Activated T-cell treated with anti-CD3 and anti-CD28 coated beads for 48 hours (primary cell): ENCODE measurements at places on chromosomes 6 and 20.

DNA sequence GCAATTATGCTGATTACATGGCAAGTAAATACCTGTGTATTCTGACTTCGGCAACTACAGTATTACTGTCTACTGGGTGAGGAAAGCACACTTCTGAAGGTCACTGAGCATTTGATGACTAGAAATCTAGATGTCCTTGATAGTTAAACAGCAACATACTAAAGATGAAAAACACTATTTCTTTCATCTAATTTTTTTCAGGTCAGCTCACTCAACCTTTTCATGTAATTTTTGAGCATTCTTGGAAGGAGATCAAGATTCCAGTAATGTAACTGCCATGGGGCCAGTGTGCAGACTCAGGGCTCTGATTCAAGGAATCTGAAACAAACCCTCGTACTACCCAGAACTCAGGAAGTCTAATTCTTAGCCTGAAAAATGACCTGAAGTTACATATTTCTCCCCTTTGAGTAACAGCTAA is 222.6 kb upstream of the TAB2 start:
- no peak for DNase-seq

DNA sequence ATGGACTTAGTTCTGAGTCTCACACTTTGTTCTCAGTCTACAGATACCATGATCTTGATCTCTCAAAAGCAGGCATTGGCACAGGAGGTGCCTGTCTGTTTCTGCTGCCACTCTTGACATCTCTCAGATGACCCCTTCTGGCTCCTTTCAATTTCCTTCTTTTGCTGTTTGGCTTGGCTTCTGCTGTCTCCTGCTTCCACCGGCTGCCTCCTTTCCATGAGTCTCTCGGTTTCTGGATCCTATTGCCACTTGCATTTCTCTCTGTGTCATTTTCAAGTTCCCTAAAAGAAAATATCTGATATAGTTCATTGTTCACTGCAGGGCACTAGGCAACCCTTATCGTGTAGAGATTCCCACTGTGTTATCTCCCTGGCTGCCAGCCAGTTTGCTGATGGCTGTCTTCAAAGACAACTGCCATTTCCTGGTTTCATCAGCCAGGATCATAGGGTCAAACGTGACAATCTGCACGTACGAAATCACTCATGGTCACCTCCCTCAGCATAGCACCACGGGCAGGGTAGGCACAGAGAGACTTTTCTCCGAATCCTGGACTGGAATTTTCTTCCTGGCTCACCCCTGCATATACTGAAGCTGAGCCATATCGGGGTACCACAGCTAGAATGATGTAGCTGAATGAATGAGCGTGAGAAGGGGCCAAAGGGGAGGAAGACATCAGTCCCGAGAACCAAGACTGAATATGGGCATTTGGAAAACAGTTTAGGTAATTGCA is 144.6 kb upstream of the TMEM170B start:
- no peak for DNase-seq

DNA sequence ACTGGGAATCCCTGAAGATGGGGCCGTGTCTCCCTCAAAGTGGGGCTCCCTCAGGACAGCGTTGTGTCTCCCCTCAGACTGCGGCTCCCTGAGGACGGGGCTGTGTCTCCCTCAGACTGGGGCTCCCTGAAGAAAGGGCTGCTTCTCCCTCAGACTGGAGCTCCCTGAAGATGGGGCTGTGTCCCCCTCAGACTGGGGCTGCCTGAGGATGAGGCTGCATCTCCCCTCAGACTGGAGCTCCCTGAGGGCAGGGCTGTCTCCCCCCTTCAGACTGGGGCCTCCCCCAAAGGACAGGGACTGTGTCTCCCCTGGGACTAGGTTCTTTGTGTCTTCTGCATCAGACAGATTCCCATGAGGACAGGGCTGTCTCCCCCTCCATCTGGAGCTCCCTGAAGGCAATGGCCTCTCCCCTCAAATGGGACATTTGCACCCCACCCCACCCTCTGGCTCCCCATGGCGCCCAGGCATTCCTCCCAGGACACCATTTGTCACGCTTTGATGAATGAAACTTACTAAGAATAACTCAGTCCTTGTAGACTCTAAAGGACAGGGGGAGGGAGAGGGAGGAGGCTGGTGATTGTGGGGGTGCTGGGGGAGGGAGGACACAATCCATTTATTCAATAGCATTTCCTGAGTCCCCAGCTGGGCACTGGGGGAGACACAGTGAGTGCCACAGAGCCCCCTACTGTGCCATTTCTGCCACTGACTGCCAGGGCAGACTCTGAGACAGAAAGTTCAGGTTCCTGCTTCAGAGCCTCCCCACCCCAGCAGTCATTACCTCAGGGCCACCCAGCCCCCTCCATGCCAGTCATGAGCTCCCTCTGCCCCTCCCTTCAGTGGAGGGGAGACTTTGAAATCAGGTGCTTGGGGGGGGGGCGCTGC is 122.4 kb downstream of the MRPL14 start:
- no peak for DNase-seq

GRCh38 chr20:43987018-43987417 is 72.4 kb downstream of the TOX2 start:
- DNase-seq: no peak

GRCh38 chr6:34181908-34182307 is 36.0 kb upstream of the GRM4 start:
- no peak for DNase-seq

DNA sequence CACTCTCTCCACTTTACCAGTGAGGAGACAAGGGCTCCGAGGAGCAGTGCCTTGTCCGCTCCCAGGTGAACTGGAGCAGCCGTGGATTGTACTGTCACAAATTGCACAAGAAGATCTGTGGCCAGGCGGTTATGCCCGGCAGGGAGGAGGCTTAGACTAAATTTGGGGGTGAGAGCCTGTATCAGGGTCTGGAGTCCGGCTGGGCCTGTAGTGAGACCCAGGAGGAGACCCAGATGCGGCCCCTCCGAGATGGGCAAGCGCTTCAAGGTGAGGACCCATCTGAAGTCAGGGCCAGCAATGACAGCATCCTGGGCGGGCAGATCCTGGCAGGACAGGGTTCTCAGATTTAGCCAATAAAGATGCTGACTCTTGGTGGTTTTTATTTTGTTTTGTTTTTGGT is 27.6 kb downstream of the BANF2 start:
- no peak for DNase-seq

DNA sequence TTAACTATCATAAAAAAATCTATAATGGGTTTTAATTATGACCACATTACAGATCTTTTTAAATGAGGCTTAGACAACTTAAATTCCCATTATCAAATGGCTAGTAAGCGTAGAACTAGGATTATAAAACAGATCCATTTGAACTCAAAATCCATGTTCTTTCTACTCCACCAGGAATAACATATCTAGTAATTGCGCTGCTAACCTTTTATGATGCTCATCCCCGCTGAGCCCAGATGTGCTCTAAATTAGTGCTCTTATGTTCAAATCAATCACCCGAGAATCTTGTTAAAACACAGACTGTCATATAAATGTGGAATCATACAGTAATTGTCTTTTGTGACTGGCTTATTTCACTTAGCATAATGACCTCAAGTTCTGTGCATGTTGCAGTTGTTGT is 903.1 kb downstream of the PHF3 start:
- no peak for DNase-seq

DNA sequence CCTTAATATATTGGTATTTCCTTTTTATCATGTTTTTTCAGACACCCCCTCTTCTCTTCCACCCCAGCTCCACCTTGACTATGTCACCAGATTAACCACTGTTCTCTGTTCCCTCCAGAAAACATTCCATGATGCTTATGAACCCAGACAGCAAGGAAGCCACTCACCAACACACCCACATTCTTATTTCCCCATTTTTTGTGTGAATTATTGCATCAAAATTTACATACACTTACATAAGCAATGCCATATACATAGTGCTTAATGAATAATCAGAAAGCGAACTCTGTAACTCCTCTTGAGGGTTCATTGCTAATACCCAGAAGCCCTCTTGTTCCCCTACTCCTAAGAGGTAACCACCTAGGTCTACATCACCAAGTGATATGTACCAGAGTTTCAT is 182.3 kb upstream of the CDYL start:
- DNase-seq: no peak

DNA sequence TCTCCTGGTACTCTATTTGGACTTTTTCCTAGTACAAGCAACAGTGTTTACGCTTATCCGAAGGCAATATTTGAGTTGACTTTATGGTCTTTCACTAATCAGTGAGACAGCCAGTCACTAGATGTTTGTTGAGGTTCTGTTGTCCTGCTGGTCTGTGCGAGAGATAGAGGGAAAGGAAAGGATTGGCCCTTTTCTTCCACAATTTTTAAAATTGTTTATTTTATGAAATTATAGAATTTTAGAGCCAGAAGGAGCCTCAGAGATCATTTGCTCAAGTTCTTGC is 44.4 kb downstream of the MAP3K4 start:
- no peak for DNase-seq
